ENCODE measurements at places on chromosomes 16 and 17.

DNA sequence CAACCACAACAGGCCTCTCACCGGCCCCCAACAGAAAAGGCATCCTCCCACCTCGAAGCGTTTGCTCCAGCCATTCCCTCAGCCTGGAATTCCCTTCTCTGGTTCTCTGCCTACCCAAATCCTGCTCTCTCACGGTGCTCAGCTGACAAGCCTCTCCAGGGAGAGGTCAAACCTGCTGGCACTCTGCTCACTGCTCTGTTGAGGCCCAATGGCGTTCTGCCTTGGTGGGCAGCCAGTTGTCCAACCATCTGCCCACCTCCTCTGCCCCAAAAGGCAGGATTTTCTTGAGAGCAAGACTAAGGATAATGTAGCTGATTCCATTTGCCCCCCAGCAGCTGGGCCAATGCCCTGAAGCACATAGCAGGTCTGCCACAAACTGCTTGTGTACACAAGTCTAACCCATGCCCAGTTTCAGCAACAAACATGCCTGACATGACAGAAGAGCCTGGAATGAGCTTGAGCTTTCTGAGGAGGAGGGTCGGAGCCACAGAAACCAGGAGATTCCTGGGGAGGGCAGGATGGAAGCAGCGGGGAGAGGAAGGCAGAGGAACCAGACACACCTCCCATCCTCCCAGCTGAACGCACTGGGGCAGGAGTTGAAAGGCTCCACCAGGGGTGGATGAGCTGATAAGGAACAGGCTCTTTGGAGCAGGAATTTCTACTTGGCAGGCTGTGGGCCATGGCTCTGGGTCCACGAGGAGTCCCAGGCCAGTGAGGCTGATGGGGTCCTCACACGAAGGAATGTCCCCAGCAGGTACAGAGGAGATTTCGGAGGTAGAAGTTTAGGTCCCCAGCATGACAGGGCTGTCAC is 23.9 kb downstream of the ARHGAP27 start:
- DNase-seq: no peak

- DNase-seq: peak; percentile 83
These were observed 5.5 kb upstream of the KIF22 start for GRCh38 chr16:29784901-29785500.

GRCh38 chr17:57679356-57679755 is 65.7 kb downstream of the CCDC182 start:
- no peak for DNase-seq

DNA sequence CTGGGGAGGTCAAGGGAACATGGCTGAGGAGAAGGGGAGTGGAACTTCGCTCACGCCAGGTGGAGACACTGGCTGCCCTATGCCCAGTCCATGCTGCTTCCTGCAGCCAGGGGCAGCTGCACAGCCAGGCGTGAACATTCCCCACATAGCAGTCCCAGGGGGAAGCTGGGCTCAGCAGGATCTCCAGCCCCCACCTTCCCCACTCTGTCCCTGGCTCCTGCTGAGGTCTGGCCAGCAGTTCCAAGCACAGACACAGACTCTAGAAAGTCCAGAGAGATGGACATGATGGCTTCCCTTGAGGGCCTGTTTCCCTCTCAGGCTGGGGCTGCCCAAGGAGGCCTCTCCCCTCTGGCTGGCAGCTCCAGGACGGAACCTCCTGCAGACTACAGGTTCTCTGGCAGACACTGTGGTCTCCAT is 9.3 kb downstream of the JUP start:
- no peak for DNase-seq

DNA sequence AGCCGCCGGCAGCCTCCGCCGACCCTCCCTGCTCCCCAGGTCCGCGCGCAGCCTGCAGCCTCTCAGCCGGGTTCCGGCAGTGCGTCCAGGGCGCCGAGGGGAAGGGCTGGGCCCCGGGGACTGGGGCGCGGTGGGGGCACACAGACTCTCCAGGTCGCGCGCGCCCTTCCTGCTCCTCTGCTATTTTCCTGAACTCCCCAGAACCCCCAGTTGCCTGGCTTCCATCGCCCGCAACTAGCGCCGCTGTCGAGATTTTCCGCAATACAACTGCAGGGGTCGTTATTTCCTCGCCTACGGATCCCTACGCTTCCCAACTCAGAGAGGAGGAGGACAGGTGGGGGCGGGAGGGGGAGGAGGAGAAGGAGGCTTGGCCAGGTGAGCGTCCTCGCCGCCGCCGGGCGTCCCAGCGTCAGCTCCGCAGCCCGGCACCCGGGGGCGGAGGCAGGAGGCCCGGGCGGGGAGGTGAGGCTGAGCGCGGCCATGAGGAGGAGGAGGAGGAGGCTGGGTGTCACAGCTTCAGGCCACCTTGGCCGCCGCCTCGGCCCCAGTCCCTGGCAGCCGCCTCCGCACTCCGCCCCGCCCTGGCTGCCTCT is at the start of gene CA10:
Gene CA10 (minus strand): TSS at position 265 of the 593 bp plus-strand sequence.
- DNase-seq: no peak

DNA sequence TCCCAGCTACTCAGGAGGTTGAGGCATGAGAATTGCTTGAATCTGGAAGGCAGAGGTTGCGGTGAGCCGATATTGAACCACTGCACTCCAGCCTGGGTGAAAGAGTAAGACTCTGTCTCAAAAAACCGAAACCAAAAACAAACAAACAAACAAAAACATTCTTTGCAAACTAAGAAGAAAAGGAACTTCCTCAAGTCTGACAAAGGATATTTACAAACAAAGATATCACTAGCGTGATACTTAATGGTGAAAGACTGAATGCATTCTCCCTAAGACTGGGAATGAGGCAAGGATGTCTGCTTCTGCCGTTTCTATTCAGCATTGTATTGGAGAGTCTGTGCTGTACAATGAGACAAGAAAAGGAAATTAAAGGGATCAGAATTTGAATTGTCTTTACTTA is 10.5 kb upstream of the MPO start:
- no peak for DNase-seq

DNA sequence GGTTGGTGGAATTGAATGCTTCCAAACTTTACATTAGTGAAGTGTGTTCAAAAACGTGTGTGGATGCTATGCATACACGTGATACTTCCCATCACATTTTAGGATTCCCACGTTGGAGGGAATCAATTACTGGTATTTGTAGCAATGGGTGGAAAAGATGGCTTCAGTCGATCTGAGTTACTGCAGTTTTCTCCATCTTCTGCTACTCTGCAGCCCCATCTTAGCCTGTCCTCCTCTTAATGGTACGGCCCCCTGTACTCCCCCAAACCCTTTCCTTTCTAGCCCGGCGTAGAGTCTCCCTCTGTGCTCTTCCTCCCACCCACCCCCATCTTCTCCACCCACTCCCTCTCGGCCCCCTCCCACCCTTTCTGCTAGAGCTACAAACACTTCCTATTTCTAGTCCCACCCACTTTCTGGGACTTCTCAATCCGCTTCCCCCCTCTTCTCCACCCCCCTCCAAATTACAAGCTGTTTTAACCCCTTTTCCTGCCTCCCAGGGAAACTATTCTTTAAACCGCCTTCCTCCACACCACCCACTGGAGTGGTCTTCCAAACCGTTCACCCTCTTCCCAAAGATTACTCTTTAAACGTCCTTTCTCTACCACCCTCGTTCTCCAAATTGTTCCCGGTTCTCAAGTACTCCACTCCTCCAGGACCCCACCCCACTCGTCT is 1.1 kb downstream of the CHTF8 start:
- peak; percentile 65 for DNase-seq

DNA sequence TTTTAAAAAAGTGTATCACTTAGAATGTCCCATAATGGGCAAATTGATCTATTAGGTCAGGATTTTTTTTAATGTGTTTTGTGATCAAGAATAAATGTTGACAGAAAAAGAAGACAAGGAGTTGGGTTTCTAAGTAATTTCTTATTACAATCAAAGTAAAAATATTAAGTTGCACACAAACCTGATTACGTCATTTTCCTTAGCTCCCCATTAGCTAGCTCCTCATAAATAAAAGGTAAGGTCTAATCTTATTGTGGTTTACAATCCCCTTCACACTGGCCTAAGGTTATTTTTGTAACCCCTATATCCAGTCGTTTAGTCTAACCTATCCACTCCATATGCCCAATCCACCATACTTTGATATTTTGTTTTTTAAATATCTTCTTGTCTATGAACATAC is 7.6 kb downstream of the CA10 start:
- DNase-seq: no peak

- DNase-seq: no peak
These were observed 41.9 kb downstream of the ZFHX3 start for GRCh38 chr16:73006026-73006425.

DNA sequence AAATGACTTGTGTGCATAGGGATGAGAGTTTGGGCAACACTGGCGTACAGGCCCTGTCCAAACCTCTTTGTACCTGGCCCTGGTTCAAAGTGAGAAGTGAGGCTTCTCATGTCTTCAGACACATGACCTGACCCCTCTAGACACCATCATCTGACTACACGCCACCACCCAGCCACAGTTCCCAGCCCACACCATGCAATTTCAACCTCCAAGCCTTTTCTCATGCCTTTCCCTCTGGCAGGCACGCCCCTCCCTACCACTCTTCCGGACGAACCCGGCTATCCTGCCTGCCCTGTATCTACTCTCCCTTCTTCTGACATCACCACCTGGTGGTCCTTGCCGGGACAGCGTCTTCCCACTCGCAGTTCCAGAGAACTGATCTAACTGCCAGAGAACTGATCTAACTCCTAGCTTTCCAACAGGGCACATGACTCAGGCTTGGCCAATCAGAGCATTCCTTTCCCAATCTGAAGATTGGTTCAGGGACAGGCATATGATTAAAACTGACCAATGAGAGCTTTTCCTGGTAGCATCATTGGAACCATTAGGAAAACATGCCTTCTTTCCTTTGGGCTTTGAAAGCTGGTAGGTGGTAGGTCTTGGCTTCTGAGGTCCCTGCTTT is 27.1 kb upstream of the IL21R start:
- DNase-seq: peak; percentile 71

- DNase-seq: no peak
These were observed 203.7 kb downstream of the PHKB start for GRCh38 chr16:47664653-47665325.

Measured in germinal center (tissue), 1 donor.